ENCODE measurements at places on chromosomes 16 and 17.

GRCh38 chr17:36979565-36979941 lies 30.8 kb downstream of the AATF start:
- no peak for DNase-seq

- no peak for DNase-seq
Observed at GRCh38 chr16:86575754-86576557, 2.4 kb upstream of the FOXL1 start.

DNA sequence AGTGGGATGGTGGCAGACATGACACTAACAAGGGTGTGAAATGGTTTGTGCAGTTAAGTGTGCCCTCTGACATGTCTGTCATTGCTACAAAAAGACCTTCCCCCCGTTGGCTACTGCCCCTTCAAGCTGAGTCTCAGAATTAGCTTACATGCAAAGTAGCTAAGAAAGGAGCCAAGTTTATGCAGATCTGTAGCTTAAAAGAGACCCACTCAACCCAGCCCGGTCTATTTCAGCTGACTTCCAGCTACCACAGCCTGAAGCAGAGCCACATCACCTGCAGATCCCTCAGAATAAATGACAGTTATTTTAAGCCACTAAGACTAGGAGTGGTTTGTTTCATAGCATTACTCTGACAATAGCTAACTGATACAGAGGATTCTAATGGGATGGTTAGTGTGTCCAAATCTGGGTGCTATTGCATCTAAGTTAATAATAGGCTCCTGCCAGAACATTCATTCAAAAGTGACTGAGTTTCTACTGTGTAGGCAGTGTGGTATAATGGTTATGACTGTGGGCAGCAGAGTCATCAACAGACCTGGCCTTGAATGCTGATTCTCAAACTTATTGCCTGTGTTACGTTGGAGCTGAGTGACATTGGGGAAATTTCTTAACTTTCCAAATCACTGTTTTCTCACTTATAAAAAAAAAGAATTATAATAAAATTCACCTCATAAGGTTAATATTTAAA lies 11.7 kb downstream of the C17orf67 start:
- no peak for DNase-seq

GRCh38 chr17:79412886-79413390 lies 197.9 kb downstream of the RBFOX3 start:
- DNase-seq, result no peak

DNA sequence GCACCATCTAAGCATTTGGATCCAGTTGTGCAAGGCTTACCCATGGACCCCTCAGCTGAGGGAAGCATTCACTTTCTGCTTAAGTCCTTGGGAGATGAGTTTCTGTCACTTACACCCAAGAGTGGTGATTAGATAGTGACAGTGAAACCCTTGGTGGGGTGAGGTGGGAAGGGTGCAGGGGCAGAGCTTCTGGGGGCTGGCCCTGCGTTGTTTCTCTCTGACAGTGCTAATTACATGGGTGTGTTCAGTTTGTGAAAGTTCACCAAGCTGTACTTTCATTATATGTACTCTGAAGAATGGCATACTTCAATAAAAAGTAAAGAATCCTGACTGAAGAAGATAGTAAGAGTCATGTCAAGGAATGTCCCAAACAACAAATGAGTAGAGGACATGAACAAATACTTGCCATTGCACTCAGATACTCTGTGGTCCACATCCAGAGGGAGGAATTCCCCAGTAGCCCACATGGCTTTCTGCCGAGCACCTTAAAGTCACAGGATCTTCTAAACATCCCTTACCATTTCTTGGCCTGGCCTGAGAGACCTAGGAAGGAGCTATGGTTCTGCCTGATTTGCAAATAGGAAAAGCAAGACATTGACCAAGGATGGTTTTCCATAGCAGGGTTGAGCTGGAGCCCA lies 8.4 kb downstream of the CHST6 start:
- DNase-seq, result no peak

GRCh38 chr17:78774453-78774852 lies 7.6 kb downstream of the CYTH1 start:
- no peak for DNase-seq

- DNase-seq, result no peak
Observed at GRCh38 chr17:31390748-31391495, 553 bp upstream of the RAB11FIP4 start.

- no peak for DNase-seq
Observed at GRCh38 chr17:78862073-78863023, 21.7 kb upstream of the USP36 start.

DNA sequence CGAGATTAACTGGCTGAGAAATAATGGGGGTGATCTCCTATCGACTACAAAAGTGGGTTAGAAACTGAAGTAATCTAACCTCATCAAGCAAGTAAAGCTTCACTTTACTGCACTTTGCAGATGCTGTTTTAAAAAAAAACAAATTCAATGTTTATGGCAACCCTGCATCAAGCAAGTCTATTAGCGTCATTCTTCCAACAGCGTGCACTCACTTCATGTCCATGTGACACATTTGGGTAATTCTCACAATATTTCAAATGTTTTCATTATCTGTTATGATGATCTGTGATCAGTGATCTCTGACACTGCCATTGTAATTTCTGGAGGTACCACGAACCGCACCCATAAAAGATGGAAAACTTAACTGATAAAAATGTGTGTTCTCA lies 70.8 kb downstream of the KANSL1 start:
- DNase-seq, result no peak

- DNase-seq, result no peak
Observed at GRCh38 chr16:55435387-55435786, 43.6 kb upstream of the MMP2 start.

- peak; percentile 81 for DNase-seq
Observed at GRCh38 chr17:8120520-8121406, 2.4 kb upstream of the ALOXE3 start.

- no peak for DNase-seq
Observed at GRCh38 chr16:49621241-49622083, 234.4 kb downstream of the ZNF423 start.

GRCh38 chr16:71572497-71573116 lies 4.3 kb downstream of the TAT start:
- DNase-seq, result no peak

- DNase-seq, result no peak
Observed at GRCh38 chr17:42060231-42060630, 9.8 kb upstream of the C17orf113 start.

DNA sequence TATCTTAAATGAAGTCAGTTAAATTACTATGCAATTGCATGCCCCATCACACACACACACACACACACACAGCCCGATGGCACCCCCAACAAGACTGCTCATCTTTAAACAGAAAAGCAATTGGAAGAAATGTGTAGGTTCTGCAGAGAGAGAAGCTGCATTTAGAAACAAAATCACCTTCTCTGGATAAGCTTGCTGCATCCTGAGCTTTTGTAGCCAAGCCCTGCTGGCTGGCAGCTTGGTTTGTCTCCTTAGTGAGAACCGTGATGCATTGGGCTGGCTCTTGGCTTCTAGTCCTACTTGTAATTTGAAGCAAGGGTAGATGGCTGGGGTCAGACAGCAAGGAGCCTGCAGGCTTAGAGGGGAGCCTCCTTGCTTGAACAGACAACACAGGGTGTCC lies 153.8 kb downstream of the SOX9 start:
- no peak for DNase-seq

- peak; percentile 78 for DNase-seq
Observed at GRCh38 chr16:8905168-8905762, 23.1 kb downstream of the LITAFD start.

DNA sequence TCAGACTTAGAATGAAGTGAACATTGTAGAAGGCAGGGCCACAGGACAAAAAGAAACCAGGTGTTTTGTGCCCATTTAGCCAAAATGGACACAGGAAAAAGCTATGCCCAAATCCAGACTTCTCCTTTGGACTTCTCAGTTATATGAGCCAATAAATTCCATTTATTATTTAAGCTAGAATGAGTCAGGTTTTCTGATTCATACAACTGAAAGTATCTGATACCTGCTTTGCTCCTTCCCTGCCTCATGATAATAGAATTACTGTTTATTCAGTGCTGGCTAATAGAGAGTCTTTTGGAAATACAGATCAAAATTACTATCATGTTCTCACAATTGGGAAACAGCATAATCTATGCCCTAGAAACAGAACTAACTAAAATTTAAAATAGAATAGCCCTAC lies 8.7 kb upstream of the CPD start:
- DNase-seq, result no peak

GRCh38 chr16:82111944-82112343 lies 58.1 kb downstream of the MPHOSPH6 start:
- DNase-seq, result no peak

DNA sequence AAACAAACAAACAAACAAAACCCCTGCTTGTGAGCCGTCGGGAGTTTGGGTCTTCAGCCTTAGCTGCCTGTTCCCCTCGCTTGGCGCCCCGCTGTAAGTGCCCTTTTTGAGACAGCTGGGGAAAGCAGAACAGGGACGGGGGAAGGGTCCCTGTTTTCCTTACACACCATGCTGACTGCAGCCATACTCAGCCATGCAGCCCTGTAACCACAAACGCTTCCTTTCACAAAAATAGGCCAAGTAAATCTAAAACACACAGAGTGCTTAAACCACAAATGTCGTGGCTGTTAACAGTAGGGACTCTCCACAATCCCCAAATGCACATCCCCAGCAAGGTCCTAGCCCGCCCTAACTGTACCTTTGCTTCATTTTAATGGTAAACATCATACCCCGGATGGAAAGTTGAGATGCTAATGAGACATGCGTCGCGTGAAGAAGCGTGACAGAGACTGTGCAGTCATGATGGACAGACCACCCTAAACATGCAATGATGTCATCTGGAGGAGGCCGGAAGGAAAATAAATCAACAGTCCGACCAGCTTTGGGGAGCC lies 129.9 kb downstream of the MGAT5B start:
- DNase-seq, result peak; percentile 98

- DNase-seq, result no peak
Observed at GRCh38 chr17:35187481-35187880, 6.7 kb downstream of the SLC35G3 start.

GRCh38 chr16:2817340-2818271 lies 569 bp downstream of the PRSS21 start:
- no peak for DNase-seq

DNA sequence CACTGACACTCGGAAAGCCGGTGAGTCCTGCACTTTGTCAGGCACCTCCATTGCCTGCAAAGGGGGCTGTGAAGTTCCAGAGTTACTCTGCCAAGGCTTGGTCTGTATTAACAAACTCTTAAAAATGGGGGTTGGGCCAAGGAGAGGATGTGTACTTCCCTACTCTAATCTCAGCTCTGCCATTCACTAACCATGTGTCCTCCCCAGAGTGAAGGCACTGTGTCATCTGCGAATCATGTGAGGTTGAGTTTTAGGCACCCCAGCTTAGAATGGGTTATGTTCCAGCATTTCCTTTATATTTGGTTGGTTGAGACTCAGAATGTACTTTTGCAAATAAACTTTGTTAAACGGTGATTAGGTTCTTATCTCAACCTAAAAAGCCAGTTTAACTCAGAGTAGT lies 24.9 kb downstream of the ERCC4 start:
- DNase-seq, result no peak

GRCh38 chr17:50339381-50339780 lies 6.5 kb upstream of the XYLT2 start:
- no peak for DNase-seq

DNA sequence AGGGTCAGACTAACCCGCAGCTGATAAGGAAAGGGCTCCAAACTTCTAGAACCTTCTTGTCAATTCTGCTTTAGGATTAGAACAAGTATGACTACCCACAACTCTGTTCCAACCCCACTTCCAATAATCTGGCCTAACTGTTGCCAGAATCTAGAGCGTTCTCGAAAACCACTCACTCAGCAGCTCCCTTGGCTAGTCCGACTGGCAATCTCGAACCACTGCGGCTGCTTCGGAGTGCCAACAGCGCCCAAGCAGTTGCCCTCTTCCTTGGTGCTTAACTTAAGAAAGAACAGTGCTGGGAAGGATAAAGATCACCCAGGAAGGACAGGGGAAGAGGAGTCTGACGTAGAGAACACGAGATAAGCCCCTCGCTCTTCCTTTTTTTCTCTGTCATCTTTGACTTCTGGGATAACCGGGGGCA lies 818 bp downstream of the DNAJC7 start:
- peak; percentile 38 for DNase-seq

DNA sequence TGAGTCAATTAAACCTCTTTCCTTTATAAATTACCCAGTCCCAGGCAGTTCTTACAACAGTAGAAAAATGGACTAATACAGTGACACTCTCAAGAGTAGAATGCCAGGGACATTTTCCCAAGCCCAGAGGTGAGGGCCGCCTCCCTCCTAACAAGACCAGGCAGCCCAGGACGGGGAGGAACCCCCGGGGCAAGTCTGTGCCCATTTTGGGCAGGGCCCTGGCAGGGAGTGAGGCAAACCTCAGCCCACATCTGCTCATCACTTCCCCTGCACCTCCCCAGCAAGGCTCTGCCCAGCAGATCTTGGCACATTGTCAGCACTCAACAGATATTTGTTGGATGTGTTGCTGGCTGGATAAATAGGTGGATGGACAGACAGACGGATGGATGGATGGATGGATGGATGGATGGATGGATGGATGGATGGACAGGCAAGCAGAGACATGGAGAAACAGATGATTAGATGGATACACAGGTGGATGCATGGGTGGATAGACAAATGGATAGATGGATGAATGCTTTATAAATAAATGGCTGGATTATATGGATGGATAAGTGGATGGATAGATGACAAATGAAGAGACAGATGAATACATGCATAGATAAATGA lies 271.3 kb downstream of the PARN start:
- DNase-seq, result no peak

DNA sequence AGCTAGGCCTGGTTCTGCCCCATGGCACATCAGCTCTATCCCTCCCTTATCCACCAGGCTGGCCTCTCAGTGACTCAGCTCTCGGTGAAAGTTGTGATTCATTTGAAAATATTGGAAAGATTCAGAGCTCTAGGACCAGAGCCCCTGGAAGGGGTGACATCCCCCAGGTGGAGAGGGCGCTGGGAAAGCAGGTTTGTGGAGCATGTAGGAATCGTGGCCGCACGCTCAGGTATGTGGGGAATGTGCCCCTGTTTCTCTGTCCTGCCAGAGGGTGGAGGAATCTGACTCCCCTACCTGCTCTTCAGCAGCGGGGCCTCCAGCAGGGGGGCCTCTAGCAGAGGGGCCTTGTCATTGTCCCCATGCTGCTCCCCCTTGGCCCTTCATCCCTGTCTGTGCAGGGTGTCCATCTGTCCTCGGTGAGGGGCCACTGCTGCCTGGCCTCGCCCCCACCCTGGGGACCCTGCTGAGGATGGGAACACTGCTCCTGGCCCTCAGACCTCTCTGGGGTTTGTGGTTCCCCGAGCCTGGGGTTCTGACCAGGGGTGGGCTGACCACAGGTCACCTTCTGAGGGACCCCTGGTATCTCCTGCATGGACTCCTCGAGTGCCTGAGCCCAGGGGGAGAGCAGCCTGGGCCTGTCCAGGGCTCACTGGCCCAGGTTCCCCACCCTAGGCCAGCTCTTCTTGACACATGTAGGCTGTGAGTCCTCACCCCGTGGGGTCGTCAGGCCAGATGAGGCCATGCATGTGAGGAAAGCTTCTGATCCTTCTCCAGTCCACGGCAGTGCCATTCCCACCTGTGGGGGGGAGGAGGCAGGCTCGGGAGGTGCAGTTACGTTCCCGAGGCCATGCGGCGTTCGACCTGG lies 47.5 kb downstream of the NT5M start:
- DNase-seq, result no peak

Data from NAMALWA (cell line).